ENCODE measurements at places on chromosomes 11 and 22.
A peak's percentile ranks its signal among the peaks of the same experiment; 100 is the strongest.

GRCh38 chr11:38824573-38824972 is 2226.5 kb upstream of the RAG2 start:
- DNase-seq: no peak

DNA sequence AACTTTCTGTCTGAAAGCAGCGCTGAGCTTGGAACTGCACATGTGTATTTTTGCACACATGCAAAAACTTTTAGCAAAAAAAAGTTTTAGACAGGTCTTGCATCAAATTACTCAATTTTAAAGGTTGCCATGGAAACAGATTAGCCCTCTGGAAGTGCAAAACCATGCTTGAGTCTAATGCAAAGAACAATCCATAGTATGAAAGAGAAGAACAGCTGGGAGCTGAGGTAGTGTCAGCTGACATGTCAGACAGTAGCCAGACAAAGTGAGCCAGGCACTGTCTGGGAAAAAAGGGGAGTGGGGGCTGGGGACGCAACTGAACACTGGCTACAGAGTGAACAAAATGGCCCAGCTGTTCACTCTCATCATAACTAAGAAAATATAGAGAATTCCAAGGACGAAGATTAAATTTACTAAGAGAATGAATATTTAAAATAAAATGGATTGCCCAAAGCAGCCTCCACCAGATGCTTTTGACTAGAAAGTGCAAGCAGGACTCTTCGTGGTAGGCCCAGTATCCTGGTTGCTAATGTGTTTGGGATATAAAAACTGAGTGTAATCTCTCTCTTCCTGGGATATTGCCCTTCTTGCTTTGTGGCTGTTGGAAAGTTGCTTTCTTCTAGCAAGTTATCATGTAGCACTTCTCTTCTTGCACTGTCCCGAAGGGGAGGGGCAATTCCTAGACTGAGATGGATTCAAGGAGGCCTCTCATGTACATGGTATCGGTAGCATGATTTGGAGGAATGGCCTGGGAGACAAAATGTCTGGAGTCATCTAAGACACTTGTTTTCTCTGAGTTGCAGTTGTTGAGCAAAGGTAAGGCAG is 434.1 kb upstream of the FAT3 start:
- DNase-seq: peak; percentile 46

- DNase-seq: no peak
Observed at GRCh38 chr11:82105331-82105998, 628.2 kb downstream of the FAM181B start.

GRCh38 chr11:65852508-65853245 is 5.3 kb downstream of the CFL1 start:
- no peak for DNase-seq

- DNase-seq: no peak
Observed at GRCh38 chr11:44101098-44101497, 5.6 kb downstream of the EXT2 start.

DNA sequence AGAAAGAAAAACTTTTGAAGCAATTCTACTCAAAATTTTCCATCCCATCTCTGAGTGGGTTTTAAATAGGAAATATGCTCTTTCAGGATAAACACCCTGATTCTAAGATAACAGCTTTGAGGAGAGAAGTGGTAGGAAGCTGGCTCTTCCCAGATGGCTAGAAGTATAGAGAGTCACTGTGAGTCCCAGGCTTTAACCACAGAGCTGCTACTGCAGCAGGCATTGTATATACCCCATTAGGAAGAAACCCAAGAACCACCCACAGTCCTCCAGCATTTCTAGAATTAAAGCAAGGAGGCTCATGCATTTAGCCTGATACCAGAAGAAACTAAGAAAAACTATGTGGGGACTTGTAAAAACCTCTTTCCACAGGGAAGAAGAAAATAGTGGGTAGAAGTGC is 1405.6 kb upstream of the TENM4 start:
- no peak for DNase-seq

- peak; percentile 9 for DNase-seq
Observed at GRCh38 chr11:1202154-1202775, 20.6 kb upstream of the MUC5B start.

DNA sequence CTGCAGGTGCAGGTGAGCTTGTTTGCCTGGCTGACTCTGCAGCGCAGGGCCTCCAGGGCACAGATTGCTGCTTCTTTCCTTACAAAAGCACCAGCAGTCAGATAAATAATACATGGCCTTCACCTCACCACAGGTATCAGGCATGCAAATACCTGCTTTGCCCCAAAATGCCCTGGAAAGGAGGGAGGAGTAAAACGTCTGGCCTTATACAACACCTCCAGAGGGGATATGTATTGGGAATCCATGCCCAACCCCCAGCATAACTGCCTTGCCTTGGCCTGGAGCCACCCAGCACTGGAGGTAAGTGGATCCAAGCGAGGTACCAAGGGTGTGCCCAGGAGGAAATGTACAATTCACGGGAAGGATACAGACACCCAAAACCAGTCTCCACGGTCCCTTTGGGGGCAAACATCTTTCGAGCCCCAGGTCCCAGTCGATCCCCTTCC is 860 bp downstream of the TMEM184B start:
- no peak for DNase-seq

DNA sequence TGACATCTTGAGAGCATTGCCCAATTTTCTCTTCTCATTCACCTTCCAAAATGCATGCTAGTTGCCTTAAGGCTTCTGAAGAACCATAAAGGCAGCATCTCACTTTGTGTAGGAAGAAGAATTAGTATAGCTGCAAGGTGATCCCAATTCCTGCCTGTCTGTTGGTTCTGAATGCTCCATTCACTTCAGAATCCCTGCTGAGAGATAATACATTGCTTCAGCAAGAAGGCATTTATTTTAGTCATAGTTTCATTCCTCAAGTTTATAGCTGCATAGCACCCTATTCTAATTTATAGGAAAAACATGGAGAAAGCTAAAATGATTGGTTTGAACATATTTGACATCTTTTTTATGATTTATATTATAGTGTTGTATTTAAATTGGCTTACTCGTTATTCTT is 181.3 kb downstream of the METTL15 start:
- no peak for DNase-seq

DNA sequence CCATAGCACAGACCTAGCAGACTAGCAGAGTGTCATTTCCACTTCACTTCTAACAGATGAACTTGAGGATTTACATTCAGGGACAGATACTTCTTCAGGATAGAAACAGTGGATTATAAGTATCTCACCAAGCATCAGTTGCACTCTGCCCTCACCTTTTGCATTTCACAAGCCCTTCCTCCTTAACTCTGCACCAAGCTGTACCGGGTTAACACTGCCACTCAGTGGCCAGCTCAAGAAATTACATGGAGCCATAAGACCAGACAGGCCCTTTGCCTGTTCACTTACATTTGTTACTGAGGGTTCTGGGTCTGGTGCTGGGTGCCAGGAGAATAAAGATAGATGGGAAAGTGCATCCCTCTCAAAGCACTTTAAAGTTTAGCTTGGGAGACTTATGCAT is 309.8 kb downstream of the SHANK2 start:
- DNase-seq: no peak

GRCh38 chr11:78808923-78809322 is 234.3 kb upstream of the NARS2 start:
- DNase-seq: no peak

GRCh38 chr22:46815132-46815531 is 52.7 kb downstream of the TBC1D22A start:
- no peak for DNase-seq

- no peak for DNase-seq
Observed at GRCh38 chr11:20512869-20513268, 86.5 kb upstream of the SLC6A5 start.

DNA sequence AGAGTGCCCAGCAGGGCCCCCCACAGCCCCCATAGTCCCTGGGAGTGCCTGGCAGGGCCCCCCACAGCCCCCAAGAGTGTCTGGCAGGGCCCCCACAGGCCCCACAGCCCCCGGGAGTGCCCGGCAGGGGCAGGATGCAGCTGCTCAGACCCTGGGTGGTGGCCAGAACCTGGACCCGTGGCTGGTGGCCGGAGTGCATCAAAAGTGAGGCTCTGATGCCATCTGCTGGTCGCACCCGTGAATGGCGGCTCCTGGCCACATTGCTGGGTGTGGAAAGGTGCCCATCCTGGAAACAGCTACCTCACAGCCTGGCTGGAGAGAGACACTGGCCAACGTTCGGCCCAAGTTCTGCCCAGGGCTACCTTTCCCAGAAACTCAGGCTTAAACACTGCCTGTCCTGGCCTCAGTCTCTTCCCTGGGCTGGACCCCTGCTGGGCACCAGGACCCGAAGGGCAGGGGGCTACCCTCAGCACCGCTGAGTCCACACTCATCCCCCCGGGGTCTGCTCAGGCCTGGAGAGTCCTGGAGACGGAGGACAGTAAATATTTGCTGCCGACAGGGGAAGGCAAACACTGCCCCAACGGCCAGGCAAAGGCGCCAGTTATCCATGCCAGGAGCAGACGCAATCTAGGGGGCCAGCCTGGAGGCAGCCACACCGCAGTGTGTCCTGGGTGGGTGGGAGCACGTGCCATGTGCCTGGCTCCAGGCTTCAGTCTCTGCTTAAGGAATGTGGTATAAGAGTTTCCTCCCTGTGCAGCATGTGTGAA is 4.4 kb downstream of the INS start:
- DNase-seq: peak; percentile 79

DNA sequence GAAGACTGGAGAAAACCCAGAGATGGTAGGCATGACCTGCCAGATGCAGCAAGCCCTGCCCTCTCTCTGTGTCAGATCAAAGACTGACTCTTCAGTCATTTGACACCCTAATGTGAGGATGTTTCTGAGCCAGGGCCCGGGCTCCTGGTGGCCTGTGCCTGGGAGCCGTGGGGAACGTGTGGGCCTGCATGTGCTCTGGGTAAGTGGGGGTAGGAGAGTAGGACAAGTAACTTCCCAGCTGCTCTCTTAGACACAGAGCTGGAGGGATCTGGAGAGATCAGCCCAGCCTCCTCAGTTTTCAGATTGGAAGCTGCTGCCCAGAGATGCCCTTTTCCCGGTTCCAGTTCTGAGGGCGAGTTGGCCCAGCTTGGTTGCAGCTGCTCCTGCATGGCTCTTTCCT is 110.8 kb downstream of the TEAD1 start:
- DNase-seq: peak; percentile 16

- no peak for DNase-seq
Observed at GRCh38 chr11:76835928-76836612, 24.6 kb upstream of the ACER3 start.

- DNase-seq: peak; percentile 3
Observed at GRCh38 chr11:75273411-75274391, 33.1 kb downstream of the TPBGL start.

- DNase-seq: no peak
Observed at GRCh38 chr22:35958334-35958733, 70.3 kb downstream of the RBFOX2 start.

- no peak for DNase-seq
Observed at GRCh38 chr22:42901790-42902508, 44.9 kb upstream of the ARFGAP3 start.

DNA sequence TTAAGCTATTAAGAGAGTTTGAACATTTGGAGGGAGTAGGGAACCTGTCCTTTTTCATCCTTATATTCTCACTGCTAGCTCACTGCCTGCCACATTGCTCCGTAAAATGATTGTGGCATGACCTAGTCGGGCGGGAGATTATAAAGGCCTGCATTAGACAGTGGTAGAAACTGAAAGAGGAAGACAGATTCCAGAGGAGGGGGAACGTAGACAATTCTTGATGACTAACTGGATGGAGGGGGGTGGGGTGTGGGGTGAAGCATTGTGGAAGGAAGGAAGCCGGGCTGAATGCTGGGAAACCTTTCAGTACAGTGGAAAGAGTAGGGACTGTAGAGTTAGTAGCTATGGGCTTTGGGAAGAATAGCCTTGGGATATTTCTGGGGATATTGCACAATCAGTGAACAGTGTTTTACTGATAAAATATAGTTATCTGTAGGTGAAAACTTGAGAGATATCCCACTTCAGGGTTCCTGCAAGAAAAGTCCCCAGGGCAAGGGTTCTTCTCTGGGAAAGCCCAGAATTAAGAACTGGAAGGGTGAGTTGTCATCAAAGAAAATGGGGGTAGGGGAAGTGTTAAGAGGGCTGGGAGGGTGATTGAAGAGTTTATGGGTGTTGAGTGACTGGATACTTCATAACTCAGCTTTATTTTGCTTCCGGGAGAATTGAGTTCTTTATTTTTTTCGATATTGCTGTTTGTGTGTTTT is 2.1 kb downstream of the MED15 start:
- no peak for DNase-seq

GRCh38 chr11:44564670-44565210 is 723 bp upstream of the CD82 start:
- DNase-seq: peak; percentile 42

DNA sequence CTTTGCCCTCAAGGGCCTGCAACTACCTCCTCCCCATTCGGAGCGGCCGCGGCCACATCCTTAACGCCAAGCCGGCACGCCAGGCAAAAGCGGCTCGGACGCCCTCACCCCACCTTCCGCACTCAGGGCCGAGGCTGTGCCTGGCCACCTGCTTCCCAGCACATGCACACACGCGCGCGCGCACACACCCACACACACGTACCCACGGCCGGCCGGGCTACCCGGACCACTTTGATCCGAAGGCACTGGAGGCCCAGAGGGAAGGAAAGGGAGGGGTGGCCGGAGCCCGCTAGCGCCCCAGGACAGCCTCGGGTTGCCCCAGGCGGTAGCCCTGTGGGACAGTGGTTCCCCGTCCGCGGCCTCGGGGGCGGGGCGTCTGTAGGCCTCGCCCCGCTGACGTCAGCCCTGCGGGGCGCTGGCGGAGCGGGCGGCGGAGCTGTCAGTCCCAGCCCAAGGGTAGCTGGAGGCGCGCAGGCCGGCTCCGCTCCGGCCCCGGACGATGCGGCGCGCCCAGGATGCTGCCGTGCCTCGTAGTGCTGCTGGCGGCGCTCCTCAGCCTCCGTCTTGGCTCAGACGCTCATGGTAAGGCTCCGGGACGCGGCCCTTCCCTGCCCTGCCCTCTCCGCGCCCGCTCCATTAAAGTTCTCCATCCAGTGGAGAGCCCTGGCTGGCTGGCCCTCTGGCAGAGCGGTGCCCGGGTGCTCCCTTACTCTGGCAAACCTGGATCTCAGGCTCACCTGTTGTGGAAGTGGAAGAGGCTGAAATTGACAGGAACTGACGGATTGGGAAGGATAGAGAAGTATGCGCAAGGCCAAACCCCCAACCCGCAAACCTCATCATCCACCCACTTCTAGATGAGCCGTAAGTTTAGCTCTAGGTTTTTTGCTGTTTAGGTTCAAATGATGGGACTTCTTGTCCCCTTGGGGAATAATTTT is at the start of gene IL10RA:
IL10RA (plus strand) TSS at position 442 of the 935 bp plus-strand sequence; CDS start at position 516, 74 bp downstream.
- peak; percentile 87 for DNase-seq

DNA sequence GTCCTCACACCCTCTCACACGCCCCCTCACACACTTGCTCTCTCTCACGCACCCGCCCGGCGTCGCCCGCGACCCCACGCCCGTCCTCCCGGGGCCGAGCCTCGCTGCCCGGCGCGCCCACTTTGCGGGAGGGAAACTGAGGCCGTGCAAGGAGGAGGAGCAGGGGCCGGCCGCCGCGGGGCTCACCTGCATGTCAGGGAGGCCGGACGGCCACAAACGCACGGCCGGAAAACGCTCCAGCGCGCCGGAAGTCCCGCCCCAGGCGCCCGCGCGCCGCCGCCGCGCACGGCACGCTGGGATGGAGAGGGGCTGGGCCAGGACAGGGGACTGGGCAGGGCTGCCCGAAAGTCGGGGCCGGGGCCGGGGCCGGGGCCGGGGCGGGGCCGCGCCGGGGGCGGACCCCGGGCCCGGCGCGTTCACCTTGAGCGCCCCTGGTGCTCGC is at the start of gene CHID1:
CHID1 (minus strand) TSS at position 222 of the 442 bp plus-strand sequence. CDS start 5,994 bp downstream, outside the sequence.
- peak; percentile 83 for DNase-seq

GRCh38 chr11:133824593-133824992 is 20.7 kb downstream of the SPATA19 start:
- DNase-seq: no peak

Measured in BE2C (cell line).